Fibroblast of skin of left biceps (primary cell): ENCODE measurements at places on chromosomes 4 and X.

DNA sequence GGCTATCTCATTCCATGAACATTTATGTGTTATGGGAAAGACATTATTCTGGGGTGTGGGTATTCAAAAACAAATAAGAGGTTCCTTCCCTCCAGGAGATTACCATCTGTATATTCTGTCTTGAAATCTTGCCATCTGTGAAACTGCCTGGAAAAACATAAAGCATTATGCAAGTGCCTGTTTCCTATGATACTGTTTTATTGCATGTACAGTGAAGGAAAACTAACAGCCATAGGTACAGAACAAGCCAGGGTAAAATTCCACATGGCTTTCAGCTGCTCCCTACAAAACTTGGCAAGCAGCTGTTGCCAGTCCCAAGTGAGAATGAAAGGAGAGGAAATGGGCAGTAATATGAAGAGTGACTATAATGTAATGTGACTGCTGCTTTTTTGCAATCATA is 136.0 kb downstream of the GUCY2F start:
- DNase-seq = no peak

DNA sequence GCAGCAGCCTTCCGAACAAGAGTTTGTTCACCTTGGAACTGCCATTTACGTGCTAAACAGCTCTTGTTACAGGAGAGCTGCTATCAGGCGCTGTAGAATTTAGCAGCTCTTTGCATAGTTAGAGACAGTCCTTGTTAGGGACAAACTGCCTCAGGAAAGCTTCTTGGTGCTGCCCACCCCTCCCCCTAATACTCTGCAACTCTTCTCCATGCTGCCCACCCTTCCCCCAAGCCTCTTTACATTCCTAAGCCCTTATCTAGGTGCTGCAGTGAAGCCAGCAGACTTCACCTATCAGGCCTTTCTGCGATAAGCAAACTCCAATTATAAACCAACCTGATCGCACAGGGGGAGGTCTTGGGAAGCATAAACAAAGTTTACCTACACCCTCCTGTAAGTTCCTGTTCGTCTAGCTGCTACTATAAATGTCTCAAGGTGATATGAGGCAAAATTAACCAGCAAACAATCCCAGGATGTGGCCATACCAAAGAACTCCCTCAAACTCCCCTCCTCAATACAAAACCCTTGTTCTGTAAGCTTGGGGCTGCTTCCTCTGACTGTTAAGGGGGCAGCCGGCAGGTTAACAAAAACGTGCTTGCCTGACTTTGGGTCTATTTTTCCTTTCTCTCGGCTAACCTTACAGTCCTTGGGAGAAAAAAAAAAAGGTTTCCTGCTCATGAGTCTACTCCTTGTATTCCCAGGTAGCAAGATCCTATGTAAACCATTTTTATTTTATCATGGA is 74.0 kb upstream of the GC start:
- no peak for DNase-seq

- DNase-seq = no peak
Measured at GRCh38 chr4:104465201-104465600, 29.5 kb downstream of the CXXC4 start.

DNA sequence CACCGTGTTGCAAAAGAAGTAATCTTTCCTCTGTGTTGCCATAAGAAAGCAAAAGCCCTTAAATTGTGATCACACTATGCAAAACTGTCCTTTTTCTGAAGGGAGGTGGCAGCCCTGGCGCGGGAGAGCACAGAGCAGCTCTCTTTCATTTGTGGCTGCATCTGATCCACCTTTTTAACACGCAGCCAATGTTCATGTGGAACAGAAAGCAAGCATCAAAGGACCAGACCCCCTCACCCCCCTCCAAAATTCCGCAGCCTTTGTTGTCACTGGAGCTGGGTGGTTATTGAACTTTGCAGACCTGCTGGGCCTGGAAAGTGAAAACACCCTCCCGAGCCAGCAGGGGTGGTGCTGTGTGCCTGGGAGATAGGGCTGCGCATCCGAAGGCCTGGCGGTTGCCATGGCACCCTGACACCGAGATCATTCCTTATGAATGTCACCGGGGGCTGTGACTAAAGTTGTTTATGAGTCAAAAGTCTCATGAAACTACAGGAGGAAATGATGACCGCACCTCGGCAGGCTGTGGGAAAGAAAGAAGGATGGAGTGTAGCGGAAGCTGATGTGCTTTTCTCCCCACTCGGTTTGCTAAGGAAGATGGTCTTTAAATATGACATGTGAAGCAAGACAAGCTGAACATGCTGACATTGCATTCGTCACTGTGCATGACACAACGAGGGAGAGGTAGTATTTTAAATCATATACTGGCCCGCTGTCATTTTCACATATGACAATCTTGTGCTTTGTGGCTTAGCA is 367.4 kb downstream of the UNC5C start:
- no peak for DNase-seq

DNA sequence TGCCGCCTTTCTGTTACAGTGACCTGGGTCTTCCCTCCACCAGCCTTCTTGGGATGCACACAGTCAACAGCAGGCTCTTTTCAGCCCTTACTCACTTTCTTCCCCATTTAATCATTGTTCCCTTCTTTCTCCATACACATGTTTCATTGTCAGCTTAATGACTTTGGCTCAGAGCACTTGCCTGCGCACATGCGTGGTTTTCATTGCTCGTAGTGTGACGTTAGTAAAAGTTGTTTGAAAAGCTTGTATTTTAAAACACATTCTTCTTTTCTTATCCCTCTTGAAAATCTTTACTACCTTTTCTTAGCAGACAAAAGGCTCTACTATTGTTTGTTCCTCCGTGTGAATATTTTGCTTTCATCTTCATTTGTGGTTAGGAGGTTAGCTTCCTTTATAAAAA is 19.7 kb upstream of the SCOC start:
- no peak for DNase-seq

GRCh38 chrX:10525381-10526120 is 94.8 kb downstream of the MID1 start:
- no peak for DNase-seq

DNA sequence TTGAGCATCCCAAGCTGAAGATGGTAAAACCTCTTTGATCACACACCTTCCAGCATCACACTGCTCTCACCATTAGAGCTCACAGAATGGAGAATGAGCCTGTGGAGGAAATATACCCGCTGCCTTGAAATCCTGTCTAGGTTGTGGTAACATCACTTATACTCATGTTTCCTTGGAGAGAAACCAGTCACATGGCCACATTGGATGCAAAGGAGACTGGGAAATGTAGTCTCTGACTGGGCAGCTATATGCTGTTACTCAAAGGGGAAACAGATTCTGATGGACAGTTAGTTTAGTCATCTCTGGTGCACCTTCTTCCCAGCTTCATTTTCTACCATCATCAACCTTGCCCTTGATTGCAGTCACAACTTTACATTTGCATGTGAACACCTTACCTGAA is 286.3 kb downstream of the ANKRD50 start:
- DNase-seq = no peak

GRCh38 chr4:114386637-114387233 is 211.9 kb upstream of the UGT8 start:
- no peak for DNase-seq

- no peak for DNase-seq
Measured at GRCh38 chr4:53234111-53234510, 131.8 kb downstream of the SCFD2 start.

GRCh38 chrX:15781961-15782699 is 8.2 kb upstream of the ZRSR2 start:
- DNase-seq = no peak

DNA sequence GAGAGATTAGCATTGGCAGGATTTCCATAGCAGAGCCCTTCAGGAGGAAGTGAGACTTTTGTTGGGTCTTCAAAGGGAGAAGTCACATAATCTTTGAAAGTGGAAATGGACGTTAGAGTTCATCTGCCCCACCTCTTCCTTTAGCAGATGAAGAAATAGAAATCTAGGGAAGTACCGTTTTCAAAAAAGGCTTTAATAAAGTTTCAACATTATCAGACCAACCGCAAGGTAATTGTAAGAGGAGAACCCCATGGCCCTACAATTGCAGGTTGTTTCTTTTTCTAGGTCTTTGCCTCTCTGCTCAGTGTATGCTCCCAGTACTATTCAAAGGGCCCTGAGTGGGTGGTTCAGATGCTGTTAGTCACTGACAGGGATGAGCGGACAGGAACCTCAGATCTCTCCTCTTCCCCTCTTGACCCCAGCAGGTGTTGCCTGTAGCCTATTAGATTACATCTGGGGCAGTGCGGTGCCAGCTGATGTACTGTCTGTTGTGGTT is 48.6 kb upstream of the AP1S2 start:
- DNase-seq = no peak

DNA sequence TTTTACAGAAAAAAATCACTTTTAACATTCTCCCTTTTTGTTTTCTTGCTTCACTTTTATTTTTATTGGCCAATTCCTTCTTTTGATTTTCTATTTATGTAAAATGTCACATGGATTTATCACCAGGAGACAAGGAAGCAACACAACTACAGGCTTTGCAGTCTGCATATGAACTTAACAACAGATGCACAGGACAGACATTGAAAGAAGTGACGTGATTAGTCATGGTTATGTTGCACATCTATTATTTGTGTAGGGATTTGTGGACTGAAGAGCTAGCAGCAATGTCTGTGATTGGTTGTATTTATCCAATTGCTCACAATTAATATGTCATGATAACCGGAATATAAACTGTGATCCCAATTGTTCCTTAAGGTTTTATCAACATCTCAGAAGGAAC is 147.8 kb upstream of the KLF3 start:
- no peak for DNase-seq

DNA sequence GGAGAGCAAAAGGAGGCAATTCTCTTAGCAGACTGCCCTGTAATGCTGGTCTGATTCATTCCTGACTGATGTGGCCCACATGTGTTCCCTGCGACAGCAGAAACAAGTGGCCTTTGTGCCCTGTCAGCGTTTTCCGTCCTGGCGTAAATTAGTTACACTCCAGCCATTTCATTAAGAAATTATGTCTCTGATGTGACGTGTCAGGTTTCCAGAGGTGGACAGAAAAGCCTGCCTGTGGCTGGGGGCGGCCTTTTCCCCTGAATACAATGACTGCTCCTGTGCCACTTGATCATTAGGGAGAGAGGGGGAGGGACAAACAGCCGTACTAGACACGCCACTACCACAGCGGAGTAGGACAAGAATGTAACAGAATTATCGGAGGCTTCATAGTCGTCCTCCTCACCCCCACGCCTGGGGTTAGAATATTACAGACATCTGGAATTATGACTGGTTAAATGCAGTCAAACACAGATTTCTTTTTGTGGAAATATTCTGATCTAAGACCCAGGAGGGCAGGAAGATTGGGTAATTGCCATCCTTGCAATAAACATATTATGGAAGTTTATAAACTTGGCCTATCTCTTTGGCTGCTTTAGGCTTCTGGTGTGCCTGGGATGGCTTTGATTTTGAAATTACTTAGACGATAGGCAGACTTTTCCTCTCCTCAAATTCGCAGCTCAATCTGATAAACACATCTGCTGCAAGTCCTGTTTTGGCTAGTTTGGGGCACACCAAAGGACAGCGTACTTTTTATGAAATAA is 146.2 kb upstream of the BCOR start:
- no peak for DNase-seq

- DNase-seq = no peak
Measured at GRCh38 chr4:112060212-112060611, 85.0 kb upstream of the FAM241A start.

DNA sequence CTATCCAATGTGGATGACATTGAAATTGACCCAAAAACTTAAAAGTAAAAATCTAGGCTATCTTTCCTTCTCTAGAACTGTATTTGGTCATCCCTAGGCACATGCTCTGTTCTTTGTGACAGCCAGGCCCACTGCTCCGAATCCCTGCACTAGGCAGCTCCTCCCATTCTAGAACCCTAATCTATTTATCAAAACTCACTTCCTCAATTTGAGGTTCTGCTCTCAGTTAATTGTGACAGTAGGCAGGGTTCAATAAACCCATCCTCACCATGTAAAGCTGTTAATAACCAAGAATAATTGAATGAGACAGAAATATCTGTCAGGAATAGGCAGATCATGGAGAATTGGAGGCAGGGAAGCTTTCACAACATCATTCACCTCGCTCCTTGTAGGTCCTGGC is 51.9 kb upstream of the IRF2 start:
- DNase-seq = no peak

DNA sequence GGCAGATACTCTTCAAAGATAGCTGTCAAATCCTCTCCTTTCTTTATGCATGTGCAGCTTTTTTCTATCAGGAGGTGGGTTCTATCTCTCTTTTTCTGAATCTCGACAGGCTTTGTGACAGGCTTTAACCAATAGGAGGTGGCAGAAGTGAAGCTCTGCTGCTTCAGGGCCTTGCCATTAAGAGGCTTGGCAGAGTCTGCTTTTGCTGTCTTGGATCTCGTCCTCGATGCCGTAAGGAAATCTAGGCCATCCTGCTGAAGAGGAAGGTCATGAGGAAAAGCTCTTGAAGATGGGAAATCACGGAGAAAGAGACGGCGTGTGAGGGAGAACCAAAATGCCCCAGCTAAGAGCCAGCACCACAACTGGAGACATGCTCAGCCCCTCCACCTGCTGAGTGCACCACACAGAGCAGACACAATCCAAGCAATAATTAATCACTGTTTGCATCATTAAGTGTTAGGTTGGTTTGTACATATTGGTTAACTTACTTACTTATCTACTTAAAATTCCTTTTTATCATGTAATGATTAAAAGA is 92.2 kb downstream of the DDIT4L start:
- no peak for DNase-seq

DNA sequence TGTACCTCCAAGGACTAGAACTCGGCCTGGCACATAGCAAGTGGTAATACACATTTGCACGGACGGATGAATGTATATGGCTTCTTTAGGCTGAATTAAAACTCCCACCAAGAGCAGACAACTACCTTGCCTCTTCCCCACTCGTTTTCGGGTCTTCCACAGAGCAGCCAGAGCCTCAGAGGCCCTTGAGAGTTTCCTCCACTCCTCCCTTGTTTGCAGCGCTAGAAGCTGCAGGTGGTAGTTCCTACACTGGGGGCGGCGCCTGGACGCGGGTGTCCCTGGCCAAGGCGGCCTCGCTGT is 10.2 kb upstream of the INTU start:
- no peak for DNase-seq

- DNase-seq = no peak
Measured at GRCh38 chr4:138184886-138185285, 57.3 kb downstream of the SLC7A11 start.

DNA sequence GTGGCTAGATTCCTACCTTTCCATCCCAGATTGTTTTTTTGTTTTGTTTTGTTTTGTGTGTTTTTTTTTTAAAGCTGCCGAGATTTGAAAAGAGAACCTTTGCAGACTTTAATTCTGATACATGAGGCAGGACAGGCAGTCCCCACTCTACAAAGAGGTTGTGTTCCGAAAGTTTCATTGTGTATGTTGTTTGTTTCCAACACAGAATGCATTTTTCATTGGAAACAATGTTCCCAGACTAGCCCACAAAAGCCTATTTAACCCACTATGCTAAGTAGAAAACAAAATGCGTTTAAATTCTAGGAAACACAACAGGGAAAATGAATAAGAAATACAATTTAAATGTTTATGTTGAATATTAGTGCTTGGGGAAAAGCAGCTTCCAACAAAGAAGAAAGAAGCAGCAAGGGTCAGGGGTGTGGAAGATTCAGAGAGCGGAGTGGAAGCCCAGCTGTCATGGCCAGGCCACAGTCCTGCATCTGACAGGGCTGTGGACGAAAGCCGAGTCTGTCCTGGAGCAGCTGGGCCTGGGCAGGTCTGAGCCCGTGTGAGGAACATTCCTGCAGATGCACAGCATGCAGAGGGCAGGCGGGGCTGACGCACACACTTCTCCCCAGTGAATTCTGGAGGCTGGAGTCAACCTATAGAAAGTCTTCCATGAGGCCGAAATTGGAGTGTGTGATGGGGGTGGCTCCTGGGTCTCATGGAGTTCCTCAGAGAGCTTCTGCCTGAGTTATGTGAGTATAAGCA is 12.4 kb upstream of the SETD7 start:
- no peak for DNase-seq
